ENCODE measurements at places on chromosomes 7 and 10. TPM values are rescaled to one million over a fixed set of nuclear protein-coding genes. Genes with fewer than 3 reads are reported as not detected.

DNA sequence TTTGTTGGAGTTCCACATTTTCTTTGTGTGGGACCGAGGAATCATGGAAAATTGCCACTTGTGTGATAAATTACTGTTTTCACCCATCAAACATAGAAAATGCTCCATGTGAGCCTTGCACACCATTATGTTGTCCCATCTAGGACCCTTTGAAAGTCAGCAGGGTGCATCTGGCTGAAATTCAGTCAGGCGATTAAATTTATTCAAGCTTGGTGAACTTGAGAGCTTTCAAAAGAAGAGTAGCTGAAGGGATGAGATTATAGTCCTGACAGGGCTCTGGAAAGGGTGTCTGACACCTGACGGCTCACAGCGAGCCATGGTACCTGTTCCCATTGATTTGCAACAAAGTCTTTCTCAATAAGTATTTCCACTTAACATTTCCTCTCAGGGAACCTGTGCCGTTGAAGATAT is 399.7 kb upstream of the ETV1 start:
- no peak for DNase-seq

GRCh38 chr10:37760817-37761216 is 96.6 kb downstream of the ZNF248 start:
- DNase-seq, result no peak

DNA sequence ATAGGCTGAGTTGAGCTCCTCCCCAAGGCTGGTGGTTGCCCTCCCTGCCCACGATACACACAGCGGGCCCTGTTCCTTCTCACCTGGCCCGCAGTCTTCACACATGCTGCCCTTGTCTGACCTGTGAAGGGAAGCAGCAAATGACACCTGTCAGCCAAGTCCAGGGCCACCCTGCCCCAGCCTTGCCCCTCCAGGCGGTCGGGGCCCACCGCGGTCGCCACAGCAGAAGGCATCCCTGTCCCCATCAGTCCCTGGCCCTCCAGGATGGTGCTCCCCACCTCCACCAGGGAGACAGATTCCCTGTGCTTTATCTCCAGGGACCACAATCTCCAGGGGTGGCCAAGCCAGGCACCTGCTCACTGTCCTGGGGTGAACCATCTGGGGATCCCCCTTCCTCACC is 81.2 kb upstream of the TMEM248 start:
- no peak for DNase-seq

DNA sequence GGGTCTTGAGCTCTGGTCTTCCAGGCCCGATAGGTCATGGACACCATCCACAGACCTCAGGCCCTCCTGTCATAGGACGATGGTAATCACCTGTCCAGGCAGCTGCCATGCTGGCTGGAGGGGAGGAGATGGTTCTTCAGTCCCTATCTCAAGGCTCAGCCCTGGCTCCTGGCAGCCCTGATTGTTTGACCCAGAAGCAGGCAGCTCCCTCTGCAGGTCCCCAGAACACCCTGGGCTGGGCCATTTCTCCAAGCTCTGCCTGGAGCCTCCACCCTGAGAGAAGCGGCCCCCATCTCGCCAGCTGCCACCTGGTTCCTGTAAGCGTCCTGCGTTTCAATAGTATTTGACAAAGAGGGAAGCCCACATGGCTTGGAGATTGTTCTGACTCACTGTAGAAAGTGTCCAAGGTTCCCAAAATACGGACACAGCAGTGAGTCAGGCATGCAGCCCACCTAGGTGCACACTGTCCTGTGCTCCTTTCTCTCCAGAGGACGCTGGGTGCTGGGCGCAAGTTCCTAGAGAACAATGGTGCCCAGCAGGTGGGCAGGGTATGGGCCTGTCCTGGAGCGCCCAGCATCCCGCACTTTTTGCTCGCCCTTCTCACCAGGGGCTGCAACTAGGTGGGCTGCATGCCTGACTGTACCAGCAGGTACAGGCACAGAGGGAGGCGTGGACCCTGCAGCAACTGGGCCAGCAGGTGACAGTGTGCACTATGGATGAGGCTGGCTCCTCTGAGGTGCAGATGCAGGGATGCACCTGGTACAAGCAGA is 72.4 kb upstream of the EBF3 start:
- no peak for DNase-seq

DNA sequence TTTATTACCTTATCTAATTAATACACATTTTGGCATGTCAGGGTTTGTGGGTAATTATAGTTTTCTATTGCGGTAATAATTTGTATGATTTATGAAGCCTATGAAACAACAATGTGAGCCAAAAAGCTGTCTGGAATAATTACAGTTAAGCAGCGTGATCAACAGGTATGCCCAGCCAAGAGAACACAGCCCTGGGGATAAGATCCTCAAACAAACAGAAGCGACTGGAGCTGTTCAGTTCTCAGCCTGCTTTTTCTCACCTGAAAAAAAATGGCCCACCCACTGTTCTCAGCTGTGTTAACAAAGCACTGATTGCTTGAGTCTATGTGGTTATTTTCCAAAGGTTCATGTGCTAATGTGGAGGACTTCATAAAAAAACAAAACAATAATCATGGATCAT is 855.8 kb downstream of the GATA3 start:
- no peak for DNase-seq

DNA sequence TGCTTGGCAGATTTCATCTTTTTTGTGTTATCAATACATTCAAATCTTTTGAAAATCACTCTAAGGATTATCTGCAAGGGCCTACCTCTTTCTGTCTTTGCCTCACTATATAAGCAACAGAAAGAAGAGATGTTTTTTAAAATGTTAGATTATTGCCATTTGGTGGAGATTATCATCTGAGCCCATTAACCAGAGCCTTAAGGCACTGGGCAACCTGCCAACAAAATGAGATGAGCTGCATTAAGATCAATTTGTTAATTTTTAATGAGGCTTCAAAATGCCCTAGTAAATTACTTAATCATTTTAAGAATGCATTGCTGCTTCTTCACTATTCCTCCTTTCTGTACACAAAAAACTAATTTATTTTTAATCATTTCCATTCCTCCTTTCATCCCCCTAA is 314.1 kb downstream of the SNX13 start:
- DNase-seq, result no peak

DNA sequence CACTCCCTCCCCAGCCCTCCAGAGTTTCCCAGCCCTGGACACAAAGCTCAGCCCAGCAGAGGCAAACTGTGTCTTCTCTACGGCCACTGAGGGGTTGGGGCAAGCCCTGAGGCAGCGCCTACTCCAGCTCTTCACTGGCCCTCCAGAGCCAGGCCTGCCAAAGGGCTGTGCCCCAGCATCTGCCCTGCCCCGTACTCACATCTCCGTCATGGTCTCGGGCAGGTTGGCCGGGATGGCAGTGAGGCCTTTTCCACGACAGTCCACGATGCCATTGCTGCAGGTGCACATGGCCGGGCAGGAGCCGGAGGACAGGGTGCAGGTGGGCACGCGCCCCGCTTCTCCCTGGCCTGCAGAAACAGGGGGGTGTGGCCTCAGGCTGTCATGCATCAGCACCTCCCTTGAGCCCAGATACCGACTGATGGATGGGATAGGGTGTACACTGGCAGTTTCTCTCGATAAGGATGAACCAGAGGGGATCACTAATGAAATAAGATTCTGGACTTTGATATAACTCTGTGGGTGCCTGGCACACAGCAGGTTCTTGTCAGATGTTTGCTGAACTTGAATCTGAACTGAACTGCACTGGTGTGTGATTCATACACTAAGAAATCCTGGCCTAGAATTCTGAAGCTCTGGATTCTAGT is 125.2 kb downstream of the SLIT1 start:
- DNase-seq, result no peak

DNA sequence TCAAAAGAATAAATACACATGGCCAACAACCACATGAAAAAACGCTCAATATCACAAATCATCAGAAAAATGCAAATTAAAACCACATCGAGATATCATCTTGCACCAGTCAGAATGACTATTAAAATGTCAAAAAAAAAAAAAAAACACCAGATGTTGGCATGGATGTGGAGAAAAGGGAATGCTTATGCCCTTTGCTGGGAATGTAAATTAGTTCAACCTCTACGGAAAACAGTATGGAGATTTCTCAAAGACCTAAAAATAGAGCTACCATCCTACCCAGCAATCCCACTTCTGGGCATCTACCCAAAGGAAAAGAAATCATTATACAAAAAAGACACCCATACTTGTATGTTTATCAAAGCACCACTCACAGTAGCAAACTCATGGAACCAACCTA is 45.0 kb upstream of the DIP2C start:
- no peak for DNase-seq

- no peak for DNase-seq
Observed at GRCh38 chr10:97939446-97939990, 89.9 kb downstream of the GOLGA7B start.

GRCh38 chr10:18527687-18528086 is 123.7 kb downstream of the NSUN6 start:
- DNase-seq, result no peak

GRCh38 chr10:100803492-100803891 is 58.1 kb downstream of the PAX2 start:
- no peak for DNase-seq

DNA sequence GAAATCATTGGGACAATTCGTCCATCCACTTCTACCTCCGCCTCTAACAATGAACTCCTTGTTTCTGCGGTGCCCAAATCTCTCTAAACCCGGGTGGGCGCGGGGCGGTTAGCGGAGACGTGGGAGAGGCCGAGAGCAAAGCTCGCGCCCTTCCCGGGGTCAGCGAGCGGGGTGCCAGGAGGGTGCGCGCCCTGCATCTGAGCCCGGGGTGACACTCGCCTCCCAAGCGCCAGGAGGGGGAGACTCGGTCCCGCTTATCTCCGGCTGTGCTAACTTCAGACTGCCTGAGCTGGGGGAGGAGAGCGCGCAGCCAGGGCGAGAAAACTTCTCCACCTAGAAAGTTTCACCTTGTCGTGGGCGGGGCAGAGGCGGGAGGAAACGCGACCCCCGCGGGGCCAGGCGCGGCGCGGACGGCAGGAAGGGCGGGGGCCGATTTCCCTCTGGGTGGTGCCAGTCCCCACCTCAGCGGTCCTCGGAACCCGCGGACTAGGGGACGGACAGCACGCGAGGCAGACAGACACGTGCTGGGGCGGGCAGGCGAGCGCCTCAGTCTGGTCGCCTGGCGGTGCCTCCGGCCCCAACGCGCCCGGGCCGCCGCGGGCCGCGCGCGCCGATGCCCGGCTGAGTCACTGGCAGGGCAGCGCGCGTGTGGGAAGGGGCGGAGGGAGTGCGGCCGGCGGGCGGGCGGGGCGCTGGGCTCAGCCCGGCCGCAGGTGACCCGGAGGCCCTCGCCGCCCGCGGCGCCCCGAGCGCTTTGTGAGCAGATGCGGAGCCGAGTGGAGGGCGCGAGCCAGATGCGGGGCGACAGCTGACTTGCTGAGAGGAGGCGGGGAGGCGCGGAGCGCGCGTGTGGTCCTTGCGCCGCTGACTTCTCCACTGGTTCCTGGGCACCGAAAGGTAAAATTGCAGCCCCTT is at the start of gene MET:
MET (plus strand) TSS at position 516 of the 915 bp plus-strand sequence. CDS start 26,889 bp downstream, outside the sequence.
- peak; percentile 79 for DNase-seq

DNA sequence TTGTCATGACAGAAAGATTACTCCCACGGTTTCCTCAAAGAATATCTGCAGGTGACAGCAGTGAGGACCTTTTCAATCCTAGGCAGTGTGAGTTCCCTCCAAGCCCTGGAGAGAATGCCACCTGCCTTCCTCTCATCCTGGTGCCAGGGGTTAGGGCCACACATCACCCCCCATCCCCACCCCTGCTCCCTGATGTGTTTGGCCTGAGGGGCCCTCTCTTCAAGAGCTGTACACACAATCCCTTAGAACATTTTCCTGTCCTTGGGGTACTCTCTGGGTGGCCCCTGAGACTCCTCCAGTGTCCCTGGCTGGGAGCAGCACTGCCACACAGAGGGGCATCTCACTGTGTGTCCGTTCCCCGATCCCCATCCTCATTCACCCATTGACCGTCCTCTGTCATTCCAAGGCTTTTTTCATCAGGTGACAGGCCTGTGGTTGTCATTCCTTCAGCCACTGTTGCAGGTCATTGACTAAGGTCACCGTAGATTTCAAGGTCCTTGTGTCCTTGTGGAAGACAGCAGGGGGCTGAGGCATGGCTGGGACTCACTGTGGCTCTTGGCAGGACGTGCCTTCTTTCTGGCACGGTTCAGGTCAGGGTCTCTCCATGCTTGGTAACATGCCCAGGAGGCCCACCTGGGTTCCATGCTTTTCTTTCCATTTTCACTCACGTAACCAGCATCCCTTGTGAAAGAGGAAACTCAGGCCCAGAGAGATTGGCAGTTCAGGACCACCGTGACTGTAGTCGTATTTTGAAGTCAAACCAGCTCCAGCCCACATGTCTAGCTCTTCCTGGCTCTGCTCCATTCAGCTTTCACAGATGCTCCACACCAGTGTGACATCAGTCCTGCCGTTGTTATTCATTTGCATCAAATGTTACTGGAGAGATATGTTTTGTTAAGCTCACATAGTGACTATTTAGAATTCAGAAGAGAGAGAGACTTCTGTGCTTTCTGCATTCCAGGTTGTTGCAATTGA is 26.8 kb upstream of the BTBD16 start:
- no peak for DNase-seq

DNA sequence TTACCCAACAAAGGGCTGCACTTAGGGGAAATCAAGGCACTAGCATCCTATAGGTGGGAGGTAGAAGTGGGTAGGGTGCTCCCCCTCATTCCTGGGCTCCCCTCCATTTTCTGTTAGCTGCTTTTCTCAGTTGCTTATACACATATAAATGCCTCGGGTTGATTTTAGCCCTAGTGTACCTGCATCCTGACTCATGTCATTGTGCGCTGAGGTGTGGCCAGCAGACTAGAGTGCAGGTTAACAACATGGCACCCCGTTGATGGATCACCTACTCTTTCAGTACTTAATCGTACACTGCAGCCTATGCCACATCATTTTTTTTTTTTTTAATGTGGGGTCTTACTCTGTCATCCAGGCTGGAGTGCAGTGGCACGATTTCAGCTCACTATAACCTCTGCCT is 144.0 kb upstream of the ITGB1 start:
- no peak for DNase-seq

The IQUB gene
- total RNA-seq, result 0.24 TPM

The FGL2 gene
- 19.7 TPM for total RNA-seq

The GRID2IP gene
- total RNA-seq, result not detected

The SPDYE2B gene
- total RNA-seq, result not detected

The HPSE2 gene
- 0.74 TPM for total RNA-seq

The IRF5 gene
- total RNA-seq, result 4.6 TPM

The GIMAP1 gene
- total RNA-seq, result 7.0 TPM

The HDAC9 gene
- 16.0 TPM for total RNA-seq
